ENCODE measurements at places on chromosomes 2 and 18.

DNA sequence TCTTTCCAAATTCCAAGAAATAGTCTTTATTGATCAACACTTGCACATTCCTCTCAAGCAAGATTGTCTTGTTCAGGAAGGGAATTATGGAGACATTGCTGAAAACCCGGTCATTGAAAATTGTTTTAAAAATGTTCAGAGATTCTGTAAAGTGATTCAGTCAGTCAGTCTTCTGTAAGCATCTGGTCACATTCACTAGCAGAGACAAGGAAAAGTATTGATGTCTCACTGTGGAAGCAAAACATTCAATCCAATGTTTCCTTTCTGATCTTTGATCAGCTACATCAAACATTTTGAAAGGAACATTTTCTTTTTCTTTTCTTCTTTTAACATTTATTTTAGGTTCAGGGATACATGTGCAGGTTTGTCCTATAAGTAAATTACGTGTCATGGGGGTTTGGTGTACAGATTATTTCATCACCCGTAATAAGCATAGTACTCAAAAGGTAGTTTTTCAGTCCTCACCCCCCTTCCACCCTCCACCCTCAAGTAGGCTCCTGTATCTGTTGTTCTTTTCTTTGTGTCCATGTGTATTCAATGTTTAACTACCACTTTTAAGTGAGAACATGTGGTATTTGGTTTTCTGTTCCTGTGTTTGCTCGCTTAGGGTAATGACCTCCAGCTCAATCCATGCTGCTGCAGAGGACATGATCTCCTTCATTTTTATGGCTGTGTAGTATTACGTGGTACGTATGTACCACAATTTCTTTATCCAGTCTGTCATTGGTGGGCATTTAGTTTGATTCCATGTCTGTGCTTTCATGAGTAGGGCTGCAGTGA, 61.2 kb downstream of the CTNNA2 start:
- DNase-seq: no peak

DNA sequence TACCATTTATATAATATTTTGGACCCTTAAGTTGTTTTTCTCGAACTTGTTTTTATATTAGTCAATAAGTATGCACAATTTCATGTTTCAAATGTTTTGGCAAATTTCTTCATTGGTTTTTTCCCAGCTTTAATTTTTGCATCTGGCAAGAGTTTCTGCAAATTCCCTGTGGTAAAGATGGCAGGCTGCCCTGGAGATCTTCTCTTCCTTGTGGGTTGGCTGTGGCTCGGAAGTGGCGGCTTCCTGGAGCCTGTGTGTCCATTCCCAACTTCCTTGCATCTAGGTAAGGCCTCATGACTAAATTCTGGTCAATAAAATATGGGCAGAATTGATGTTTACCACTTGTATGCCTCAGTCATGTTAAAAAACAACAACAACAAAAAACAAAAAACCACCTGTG, 818.6 kb downstream of the EPHA4 start:
- no peak for DNase-seq

DNA sequence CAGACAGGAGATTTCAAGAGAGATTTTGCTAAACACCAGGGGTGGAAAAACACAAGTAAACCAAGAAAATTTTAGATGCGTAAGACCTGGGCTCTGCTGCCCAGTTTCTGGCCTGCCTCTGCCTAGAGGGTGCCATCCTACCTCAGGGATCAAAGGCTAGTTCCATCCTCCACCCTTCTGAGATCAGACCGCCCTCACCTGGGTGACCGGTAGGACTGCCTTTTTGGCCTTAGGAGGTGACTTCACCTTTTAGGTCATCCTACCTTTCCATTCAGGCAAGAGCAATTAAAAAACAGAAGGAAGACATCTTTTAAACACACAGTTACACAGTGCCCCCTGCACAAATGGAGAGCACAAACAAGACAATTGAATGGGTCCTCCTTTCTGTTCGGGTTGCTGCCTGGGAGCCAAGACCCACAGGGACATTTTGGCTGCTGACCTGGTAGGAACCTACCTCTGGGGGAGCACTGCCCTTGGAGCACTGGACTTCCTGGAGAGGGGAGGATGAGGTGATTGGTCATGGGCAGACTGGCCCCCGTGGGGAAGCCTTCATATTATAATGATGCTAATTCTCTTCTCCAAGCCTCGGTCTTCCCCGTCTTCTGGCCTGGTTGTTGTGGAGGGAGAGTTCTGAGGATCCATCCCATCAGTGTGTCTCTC, 3.1 kb downstream of the PSD4 start:
- no peak for DNase-seq

DNA sequence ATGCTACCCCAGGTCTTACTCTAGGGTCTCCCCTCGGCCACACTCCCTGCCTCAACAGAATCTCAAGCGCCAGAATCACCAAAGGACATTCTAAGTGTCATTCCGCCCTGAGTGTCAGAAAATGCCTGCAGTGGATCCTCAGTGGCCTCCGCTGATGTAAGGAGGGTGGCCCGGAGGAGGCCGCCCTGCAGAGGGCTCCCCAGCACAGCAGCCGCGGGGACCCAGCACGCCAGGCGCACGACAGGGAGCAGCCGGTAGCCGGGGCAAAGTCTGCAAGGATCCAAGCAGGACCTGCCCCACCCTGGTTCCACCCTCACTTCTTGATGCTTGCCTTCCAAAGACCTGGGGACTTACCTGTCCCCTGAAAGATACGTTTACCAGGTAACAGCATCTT, 54.2 kb upstream of the ID2 start:
- DNase-seq: no peak

- peak; percentile 74 for DNase-seq
Observed at GRCh38 chr2:172673056-172673683, 62.5 kb upstream of the RAPGEF4 start.

- peak; percentile 30 for DNase-seq
Observed at GRCh38 chr18:40532046-40532445, 1423.0 kb upstream of the PIK3C3 start.

DNA sequence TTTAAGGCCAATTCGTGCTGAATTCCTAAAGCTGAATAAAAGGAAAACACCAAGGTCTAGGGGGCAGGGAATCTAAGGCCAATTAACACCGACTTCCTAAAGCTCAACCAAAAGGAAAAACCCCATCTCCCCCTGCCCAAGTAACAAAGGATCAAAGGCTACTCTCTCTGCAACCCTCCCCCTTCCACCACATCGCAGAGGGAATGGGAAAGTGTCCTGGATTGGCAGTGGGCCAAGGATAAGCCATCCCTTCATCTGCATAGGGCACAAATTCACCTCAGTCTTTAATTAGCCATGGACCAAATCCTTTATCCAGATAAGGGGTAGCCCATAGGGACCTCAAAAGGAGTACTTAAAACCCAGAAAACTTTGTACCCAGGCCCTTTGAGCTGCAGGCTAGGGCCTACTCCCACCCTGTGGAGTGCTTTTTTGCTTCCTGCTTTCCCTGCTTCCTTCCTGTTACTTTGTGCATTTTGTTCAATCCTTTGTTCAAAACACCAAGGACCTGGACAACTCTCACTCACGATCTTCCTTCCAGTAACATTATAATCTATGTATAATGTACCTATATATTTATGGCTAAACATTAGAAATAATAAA, 2119.8 kb upstream of the CELF4 start:
- DNase-seq: no peak

- peak; percentile 64 for DNase-seq
Observed at GRCh38 chr18:33201509-33201926, 239.0 kb downstream of the CCDC178 start.

GRCh38 chr2:183996825-183997793, 601.2 kb upstream of the ZNF804A start:
- peak; percentile 24 for DNase-seq

GRCh38 chr2:178101321-178102079, 10.7 kb upstream of the RBM45 start:
- DNase-seq: peak; percentile 10

DNA sequence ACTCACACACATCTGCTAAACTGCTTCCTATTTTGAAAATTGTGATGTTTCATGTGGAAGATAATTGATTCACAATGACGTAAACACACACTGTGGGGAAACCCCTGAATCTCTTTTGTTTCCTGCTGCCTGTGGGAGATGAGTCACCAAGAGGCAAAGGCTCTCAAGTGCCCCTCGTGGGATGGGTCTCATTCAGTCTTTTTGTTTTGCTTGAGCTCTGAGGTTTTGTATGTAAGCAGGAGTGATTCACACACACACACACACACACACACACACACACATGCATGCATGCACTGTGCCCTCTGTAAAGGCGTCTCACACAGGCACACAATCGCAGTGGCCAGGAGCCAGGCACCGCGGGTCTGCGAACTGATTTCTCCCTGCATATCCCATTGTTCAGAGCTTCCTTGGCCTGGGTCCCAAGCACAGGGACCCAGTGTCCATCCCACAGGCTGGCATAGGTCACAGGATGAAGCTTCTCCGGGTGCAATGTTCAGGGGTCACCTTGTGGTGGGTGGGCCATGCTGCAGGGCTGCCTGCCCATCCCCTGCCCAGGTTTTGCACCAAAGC, 12.1 kb upstream of the ARHGEF4 start:
- DNase-seq: peak; percentile 97

- DNase-seq: no peak
Observed at GRCh38 chr2:48991415-48992131, 162.7 kb downstream of the FSHR start.

DNA sequence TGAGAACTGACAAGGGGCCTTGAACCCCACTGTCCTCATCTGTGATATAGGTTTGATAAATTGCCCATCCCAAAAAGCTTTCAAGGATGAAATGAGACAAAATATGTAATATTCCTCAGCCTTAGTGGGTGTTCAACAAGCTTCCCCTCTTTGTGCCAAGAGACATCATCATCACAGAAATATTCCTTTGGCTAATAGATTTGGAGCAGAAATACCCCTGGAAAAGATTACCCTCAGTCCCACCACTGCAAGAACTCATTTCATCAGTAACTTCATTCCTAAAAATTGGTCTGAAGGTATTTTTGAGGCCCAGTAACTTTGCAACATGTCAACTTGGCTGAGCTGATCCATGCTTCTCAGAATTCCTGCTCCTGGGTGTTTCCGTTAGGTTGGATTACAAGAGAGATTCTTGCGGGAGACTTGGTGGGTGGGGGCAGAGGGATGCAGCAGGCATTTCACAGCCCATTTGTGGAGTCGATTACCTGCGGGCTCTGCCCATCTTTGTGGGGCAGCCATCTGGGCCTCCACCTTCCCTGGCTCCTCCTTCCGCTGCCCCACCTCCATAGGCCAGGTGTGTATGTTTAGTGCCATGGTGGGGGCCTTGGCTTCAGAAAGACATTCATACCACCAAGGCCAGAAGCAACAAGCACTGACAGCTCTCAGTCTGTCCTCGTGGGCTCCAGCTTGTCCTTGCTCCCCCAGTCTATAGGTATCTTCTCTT, 263.9 kb downstream of the GLI2 start:
- no peak for DNase-seq

GRCh38 chr2:85413592-85414420, 3.6 kb upstream of the CAPG start:
- DNase-seq: peak; percentile 61

DNA sequence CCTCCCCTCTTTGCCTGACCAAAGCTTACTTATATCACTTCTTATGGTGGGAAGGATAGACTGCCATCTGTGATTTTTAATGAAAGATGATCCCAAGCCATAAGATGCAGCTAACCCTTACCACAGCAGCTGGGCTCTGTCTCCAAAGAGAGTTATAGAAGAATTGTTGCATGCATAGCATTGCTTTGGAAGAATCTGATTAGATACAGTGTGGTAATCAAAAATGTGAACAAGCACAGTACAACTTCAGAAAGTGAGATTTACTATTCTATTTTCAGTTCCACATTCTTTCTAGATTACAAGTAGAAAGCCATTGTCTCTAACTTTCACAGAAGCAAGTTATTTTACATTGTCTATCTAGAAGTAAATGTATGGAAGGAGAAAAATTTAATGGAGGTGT, 129.0 kb upstream of the ACVR2A start:
- no peak for DNase-seq

DNA sequence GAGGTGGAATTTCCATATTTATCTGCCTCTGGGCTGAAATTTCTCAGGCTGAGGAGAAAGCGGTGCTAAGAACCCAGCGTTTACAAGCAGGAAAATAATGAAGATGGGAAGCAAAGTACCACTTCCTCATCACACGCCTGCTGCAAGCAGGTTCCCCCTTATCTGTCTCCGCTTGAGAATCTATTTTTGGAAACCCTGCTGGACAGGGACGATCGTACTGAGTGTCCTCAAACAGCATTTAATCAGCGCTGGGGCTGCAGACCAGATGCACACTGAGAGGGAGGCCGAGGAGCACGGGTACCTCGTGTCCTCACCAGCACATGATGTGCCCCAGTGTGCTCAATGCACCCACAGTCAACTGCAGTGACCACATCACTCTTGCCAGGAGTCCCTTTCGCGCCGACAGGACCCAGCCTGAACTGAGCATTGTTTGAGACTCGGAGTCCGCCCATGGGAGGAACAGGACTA, 160.4 kb downstream of the HDAC4 start:
- DNase-seq: no peak

DNA sequence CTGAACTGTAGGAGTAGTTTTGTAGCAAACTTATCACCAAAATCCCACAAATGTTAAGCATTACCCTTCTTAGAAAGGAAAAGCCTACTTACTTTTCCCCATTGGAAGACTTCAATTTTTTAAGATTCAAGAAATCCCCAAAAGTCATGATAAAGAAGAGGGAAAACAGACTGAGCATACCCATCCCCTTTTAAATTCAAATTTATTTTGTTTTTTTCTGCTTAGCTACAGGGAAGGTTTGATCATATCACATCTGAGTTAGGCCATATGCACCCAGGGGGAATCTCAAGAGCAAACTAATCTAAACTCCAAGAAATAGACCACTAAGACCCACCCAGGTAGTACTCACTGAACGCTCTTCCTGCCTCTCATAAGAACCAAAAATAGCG, 174.6 kb downstream of the TGIF1 start:
- no peak for DNase-seq

DNA sequence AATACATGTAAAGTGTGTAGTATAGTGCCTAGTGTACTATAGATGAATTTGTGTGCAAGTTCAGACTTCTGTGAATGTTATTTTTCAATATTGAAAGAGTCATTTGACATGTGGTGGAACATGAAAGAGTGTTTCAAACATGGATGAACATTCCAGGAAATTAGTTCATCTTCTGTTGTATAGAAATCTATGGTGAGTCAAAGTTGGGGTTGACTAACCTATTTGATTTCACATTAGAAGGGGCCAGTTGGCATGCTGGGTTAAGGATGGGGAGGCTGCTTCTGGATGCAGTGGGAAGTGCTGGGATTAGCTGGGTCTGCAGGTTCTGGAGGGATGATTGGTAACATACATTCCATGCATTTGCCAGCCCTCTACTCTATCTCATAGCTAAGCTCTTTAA, 50.6 kb downstream of the LYPD6B start:
- DNase-seq: no peak

- no peak for DNase-seq
Observed at GRCh38 chr18:36064027-36064808, 3.1 kb downstream of the RPRD1A start.

Data from choroid plexus epithelial cell (primary cell).